ENCODE measurements at places on chromosomes 11 and 22.

DNA sequence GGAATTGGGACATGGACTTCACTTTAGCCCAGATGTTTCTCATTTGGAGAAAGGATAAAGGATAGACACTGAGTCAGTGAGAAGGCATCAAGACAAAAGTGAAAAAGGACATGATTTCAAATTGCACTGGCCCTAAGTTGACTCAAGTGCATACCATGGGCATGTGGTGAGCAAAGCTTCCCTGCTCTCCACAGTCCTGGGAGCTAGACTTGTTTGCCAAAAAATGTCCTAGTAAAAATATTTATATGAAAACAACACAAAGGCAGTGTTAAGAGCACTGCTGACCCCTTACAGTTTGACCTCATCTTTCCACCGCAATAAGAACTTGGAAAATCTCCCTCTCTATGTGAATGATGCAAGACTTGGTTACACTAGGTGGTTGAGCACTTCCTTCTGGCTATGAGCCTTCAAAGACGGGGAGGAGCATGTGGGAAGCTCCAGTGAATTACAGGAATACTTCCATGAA lies 46.5 kb upstream of the FIBIN start:
- no peak for DNase-seq

DNA sequence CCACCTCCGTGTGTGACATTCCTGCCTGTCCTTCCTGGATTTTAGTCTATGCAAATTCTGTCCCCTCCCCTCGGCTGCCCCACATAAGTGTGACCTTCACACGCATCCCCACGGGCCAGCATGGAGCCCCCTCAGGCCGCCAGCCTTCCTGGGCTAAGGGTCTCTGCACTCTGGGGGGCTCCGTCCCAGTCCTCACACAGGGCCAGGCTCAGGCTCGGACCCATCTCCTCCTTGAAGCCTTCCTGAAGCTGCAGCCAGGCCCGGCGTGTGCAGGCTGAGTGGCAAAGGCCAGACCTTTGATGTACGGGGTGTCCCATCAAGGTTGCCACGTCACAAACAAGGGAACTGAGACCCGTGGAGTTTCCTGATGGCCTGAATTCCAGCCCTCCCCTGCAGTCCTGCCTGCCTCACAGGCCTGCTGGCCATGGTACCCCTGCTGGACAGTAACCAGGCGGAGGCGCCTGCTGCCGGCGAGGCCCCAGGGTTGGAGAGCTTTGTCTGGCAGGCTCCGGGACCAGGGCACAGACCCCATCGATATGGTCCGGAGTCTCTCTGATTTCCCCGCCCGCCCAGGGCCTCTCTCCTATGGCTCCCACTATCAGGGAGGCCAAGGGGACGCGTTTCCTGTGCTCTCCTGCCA lies 791.7 kb downstream of the BRD1 start:
- no peak for DNase-seq

DNA sequence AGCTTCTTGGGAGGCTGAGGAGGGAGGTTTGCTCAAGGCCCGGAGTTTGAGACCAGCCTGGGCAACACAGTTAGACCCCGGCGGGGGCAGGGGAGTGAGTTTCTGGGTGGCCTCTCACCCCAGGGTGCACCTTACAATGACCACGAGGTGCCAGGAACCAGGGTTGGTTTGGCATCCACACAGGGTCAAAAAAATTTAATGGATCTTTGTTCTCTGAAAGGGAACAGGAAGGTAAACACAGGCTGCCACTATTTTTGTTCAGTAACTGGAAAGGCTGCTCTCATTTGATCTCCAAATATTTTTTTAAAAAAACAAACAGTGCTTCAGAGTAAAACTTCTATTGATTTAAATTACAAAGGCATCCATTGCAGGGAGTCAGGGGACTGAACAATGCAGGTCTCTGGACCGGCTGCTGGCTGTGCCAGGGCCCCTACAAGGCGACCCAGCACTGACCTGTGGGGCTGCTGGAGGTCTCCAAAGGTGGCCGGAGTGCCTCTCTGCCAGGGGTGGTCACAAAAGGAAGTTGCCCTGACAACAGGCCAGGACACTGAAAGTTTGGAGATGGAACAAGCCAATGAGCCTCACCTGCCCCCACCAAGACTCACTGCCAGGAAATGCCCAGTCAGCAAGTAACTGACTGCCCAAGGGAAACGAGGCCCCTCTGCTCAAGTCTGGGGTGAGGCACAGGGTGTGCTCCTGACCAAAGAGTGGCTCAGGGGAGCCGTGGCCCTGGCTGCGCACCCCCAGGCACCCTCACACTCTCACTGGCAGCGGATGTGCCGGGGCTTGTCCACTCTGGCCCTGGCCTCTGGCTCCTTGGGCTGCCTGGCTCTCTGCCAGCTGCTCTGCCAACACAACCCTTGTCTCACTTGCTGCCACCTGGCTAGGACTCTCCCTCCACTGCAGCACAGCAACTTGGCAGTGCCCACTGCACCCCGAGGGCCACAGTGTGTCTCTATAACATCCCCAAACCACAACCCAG lies 51.8 kb downstream of the ARFGAP3 start:
- no peak for DNase-seq

DNA sequence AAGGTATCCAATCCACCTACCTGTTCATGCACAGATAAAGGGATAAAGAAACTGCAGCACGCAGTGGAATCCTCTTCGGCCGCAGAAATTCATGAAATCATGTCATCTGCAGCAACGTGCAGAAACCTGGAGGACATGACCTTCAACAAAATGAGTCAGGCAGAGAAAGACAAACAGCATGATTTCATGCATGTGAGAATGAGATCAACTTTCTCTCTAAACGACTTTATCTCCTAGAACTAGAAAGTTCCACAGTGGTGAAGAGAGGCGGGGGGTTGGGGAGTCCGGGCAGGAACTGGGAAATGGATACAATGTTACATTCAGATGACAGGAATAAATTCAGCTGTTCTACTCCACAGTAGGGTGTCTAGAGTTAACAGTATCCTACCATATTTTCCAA lies 9.9 kb downstream of the RGL4 start:
- no peak for DNase-seq

DNA sequence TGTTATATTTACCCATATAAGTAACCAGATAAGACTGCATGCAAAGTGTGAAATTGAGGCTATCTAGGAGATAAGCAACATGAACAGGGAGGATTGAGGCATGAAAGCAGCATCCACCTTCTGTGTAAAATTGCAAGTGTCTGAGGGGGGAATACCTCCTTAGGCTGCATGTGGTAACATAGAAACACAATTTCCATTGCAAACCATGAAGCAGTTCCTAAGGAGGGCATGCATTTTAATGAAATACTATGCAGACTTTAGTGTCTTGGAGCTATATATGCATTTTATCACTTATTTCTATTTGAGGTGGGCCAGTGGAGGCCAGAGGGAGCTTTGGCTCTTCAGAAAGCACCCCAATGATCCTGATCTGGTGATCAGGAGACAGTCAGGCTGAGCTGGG lies 160.2 kb downstream of the C11orf91 start:
- no peak for DNase-seq

DNA sequence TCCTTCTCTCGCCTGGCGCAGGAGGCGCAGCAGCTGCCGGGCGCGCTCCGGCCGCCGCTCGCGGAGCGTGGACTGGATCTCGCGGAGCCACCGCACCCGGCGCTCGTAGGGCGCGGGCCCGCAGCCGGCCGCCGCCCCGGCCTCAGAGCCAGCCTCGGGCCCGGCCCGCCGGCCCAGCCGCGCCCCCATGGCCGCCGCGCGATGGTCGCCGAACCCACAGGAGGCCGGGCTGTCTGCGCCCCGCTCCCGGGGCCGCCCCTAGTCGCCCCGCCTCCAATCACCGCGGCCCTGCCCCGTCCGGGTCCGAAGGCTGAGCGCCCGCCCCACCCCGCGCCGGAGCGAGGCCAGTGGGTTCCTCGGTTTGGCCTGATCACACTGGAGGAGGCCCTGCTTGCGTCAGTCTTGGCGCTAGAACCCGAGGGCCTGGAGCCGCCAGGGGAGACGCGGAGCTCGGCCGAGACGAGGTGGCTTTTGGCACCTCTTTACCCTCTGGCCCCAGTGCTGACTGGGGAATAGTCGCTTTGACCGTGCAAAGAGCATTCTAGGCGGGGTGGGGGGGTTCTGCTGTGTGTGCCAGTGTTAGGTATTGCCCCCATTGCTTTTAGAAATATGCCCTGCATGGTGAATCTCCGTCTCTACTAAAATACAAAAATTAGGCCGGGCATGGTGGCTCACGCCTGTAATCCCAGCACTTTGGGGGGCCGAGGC lies at the start of gene LRRC75B:
LRRC75B (minus strand) TSS at position 223 of the 708 bp plus-strand sequence; CDS start at position 189, 34 bp downstream.
- DNase-seq = peak; percentile 94

DNA sequence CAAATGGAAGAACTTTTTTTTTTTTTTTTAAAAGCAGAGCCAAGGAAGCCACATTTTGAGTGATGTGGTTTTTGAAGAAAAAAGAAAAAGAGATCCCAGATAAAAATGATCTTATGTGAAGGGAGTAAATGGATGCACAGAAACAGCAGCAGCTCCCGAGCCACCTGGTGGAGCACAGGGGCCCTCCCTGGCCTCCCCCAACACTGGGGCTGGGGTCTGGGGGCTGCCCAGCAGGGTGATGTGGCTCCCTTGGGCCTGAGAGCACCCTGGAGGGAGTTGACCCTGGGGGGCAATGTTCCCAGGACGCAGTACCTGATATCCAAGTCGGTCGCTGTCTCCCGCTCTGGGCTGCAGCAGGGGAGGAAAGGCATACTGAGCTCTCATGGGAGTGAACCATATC lies 26.5 kb upstream of the KCNJ11 start:
- no peak for DNase-seq

GRCh38 chr11:70913715-70914231 lies 338.6 kb downstream of the SHANK2 start:
- no peak for DNase-seq

DNA sequence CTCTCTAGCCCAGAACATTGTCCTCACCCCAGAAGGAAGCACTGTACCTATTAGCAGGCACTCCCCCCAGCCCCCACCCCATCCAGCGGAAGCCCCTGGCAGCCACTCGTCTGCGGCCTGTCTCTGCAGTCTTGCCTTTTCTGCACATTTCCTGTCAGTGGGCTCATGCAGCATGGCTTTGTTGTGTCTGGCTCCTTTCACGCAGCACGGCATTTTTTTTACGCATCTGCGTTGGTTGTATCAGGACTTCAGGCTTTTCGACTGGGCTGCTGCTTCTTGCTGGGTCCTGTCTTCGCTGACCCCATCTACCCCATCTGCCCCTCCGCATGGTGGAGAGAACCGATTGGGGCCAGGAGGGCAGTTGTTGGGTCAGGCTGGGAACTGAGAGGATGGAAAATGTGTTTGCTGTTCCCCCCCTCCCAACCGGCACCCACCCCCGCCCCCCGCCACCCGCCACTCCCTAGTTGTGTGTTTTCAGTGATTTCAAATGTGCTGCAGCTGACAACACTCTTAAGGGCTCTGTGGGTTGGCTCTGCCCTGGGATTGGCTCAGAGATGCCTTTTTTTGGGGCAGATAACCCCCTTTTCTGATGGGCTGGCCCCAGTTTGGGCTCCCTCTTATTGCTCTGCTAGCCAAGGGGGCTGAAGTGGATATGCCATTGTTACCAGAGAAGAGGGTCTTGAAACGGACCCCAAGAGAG lies 110.0 kb downstream of the KIAA1671 start:
- DNase-seq = peak; percentile 57

DNA sequence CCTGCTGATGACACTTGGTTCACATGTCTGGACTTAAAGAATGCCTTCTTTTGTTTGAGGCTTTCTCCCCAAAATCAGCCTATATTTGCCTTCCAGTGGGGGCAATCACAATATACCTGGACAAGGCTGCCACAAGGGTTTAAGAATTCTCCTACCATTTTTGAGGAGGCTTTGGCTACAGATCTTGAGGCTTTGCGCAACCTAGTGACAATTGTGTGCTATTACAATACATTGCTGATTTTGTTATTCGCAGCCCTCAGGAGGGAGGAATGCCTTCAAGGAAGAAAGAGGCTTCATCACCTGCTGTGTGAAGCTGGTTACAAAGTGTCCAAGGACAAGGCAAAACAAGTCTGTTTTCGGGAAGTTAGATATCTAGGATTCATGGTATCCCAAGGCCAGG lies 50.8 kb upstream of the OR4C15 start:
- DNase-seq = peak; percentile 1

- DNase-seq = no peak
Observed at GRCh38 chr11:61265357-61265756, 24.4 kb downstream of the PGA5 start.

DNA sequence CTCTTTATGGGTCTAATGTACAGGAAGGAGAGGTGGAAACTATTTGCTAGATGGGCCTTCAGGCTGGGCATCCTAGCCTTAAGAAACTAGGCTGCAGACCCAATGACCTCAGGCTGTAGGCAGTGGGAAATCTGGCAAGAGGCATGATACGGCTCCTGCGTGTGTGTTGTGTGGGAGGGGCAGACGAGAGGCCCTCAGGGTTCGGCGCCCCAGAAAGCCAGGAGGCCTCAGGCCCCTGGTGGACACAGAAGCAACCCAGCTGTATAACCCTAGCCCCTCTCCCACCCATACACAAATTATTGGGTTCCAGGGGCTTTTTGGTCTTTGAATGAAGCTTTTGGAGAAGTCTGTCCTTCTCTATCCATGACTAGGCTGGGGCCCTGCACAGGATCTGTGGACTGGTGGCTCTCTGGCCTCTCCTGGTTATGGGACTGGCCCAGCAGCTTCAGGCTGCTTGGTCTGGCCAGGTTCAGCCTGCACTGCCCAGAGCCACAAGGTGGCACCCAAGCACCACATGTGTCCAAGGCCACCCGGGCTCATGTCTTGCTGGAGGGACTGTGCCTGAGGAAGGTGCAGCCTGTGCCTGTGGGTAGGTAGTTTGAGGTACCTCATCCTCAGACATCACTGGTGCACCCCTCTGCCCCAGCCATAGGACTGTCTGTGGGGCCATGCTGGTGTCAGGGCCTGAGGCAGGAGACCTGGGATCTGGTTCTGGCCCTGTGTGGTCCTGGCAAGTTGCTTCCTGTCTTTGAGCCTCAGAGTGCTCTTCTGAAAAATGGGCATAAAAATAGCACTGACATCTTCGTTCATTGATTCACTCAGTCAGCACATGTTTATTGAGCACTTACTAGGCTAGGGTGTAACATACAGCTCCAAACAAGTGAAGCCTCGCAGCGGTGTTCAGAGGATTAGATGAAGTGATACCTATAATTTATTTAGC lies 87.5 kb downstream of the RRM1 start:
- DNase-seq = peak; percentile 89

DNA sequence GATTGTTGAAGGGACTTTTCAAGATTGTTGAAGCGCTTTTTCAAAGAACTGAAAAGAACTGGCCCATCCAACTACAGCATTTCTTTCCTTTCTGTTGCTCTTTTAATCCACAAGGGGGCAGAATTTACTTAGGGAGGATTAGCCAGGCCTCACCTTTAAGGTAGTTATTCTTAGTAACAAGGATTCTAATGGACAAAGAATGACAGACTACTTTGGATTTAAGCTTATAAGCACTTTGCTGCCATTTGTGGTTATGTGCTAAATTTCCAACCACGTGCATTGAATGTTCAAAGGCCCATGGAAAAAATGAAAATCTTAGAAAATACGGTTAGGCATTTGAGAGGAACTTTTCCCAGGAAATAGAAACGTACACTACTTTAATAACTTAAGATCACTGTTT lies 49.5 kb upstream of the HSPA8 start:
- peak; percentile 76 for DNase-seq
